Fibroblast of skin of back (primary cell): ENCODE measurements at places on chromosomes 7 and 10.

- no peak for DNase-seq
These were observed 12.0 kb upstream of the BMPER start for GRCh38 chr7:33893377-33893776.

DNA sequence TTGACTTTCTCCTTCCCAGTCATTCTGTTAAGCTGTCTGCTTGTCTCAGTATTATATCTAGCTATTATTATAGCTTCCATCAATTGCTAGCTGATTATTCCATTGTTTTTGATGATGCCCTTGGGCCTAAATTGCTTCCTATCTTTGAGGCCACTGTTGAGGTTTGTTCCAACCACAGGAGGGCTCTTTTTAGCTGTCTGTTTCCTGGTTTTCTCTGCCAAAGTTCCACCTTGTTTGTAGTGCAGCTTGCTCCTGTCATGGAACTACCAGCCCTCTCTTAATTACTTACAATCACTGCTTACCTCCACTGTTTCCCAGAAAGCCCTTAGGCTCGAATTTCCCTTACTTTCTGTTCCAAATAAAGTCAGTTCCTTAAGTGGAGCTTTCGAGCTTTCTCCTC is 118.7 kb upstream of the SEC61G start:
- no peak for DNase-seq

DNA sequence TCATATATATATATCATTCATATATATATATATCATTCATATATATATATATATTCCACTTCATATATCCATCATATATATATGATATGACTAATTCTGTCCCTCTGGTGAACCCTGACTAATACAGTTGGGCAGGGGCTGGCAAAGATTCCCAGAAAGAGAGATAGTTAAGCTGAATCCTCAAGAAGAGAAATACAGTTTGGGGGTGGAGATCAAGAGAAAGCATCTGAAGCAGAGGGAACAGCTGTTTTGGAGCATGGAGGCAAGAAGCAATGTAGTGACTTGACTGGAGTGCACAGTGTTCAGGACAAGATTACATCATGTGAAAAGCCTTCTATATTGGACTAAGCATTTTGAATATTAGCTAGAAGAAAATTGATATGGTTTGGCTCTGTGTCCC is 540.7 kb downstream of the MAGI2 start:
- peak; percentile 62 for DNase-seq

- no peak for DNase-seq
These were observed 56.7 kb downstream of the DDC start for GRCh38 chr7:50508471-50508943.

DNA sequence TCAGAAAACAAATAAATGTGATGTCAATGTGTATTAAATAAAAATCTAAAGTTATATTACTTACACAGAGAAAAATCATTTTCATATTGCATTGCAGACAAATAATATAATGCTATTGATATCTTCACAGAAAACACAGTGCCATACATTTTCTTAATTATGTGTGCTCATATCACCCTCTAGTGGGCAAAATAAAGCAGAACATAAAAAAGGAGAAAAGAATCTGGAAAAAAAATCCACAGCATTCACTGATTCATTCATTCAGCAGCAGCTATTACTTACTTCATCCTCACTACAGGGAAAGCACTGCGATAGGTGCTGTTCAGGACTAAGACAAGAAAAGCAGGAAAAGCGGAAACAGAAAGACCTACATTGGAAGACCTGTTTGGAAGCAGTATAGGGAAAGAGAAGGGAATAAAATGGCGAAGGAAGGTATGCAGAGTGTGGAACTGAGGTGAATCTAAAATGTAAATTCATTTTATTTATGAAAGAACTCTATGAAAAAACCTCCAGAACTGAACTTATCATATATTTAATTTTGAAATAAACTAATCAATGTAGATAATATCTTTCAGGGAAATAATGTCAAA is 73.2 kb downstream of the POT1 start:
- peak; percentile 44 for DNase-seq
